ENCODE measurements at places on chromosomes 5 and 9. TPM values are rescaled to one million over a fixed set of nuclear protein-coding genes. Genes with fewer than 3 reads are reported as not detected.
A peak's percentile ranks its signal among the peaks of the same experiment; 100 is the strongest.

GRCh38 chr9:613771-614347, 227.6 kb upstream of the DMRT1 start:
- DNase-seq = peak; percentile 81

DNA sequence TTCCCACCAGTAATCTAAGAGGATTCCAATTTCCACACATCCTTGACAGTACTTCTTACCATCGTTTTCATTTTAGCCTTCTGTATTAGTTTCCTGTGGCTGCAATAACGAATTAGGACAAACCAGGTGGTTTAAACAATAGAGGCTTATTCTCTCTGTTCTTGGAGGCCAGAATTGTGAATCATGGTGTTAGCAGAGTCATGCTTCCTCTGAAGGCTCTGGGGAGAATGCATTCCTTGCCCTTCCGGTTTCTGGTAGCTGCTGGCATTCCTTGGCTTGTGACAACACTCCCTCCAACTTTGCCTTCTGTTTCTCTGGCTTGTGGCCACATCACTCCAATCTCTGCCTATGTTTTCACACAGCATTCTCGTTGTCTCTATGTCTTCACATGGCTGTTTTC, 23.5 kb downstream of the RIGI start:
- no peak for DNase-seq

GRCh38 chr9:87193151-87193550, 245.8 kb upstream of the GAS1 start:
- no peak for DNase-seq

GRCh38 chr5:176608937-176609723, 826 bp downstream of the GPRIN1 start:
- no peak for DNase-seq

- peak; percentile 89 for DNase-seq
Observed at GRCh38 chr5:140157032-140157781, 17.8 kb upstream of the CYSTM1 start.

- no peak for DNase-seq
Observed at GRCh38 chr9:126203313-126203712, 123.3 kb upstream of the MVB12B start.

- no peak for DNase-seq
Observed at GRCh38 chr5:30620481-30621085, 572.9 kb upstream of the CDH6 start.

DNA sequence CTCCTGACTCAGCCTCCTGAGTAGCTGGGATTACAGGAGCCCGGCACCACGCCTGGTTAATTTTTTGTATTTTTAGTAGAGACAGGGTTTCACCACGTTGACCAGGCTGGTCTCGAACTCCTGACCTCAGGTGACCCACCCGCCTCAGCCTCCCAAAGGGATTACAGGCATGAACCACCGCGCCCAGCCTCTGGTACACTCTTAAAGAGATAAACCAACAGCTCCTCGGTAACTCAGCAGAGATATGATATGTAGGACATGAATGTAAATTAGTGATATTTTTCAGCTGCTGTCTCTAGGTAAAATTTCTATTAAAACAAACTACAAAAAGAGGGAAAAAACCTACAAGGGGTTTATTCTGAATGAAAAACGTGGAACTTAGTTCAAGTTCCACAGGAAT, 42.8 kb upstream of the HK3 start:
- no peak for DNase-seq

GRCh38 chr5:107917983-107918382, 247.2 kb upstream of the EFNA5 start:
- DNase-seq = no peak

- DNase-seq = no peak
Observed at GRCh38 chr5:124154714-124155113, 591.7 kb downstream of the ZNF608 start.

The KCNV2 gene
- total RNA-seq = not detected

The PDZD2 gene
- total RNA-seq = 49.8 TPM

The ITK gene
- 8.1 TPM for total RNA-seq

The SLC31A2 gene
- 39.3 TPM for total RNA-seq

The TNC gene
- 329 TPM for total RNA-seq

The ANKRD18B gene
- 1.3 TPM for total RNA-seq

The PRKACG gene
- not detected for total RNA-seq

The LCN12 gene
- 2.1 TPM for total RNA-seq

The SLC23A1 gene
- total RNA-seq = 0.84 TPM

The ICE1 gene
- 24.1 TPM for total RNA-seq

The TAF11L9 gene
- not detected for total RNA-seq

The ADAMTS19 gene
- total RNA-seq = 0.26 TPM

All from left lung (tissue), 14 donors.